ENCODE measurements at places on chromosomes 3 and 15. TPM values are rescaled to one million over a fixed set of nuclear protein-coding genes. Genes with fewer than 3 reads are reported as not detected.

GOLGA6C gene
- polyA plus RNA-seq: not detected

DNA sequence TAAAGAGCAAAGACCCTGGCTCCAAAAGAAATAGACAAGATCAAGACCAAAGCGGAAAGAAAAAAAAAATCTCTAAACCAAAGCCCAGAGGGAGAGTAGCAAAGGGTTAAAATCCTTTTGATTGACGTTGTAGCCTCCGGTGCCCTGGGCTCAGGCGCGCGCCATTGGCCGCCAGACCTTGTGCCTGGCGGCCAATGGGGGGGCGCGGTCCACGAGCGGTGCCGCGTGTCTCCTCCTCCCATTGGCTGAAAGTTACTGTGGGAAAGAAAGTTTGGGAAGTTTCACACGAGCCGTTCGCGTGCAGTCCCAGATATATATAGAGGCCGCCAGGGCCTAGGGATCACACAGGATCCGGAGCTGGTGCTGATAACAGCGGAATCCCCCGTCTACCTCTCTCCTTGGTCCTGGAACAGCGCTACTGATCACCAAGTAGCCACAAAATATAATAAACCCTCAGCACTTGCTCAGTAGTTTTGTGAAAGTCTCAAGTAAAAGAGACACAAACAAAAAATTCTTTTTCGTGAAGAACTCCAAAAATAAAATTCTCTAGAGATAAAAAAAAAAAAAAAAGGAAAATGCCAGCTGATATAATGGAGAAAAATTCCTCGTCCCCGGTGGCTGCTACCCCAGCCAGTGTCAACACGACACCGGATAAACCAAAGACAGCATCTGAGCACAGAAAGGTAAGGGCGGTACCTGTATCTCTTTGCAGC is at the start of gene HES1:
Gene HES1 (plus strand): TSS at position 343 of the 713 bp plus-strand sequence. CDS start 233 bp downstream, at position 576.
- H3K4me1 ChIP-seq: peaks cover 28% of the 10 kb centered on the region
- peak within 1 kb of the TSS; percentile 99 for H3K27ac ChIP-seq
- H3K4me3 ChIP-seq: peak within 1 kb of the TSS; percentile 67

GRCh38 chr3:51673802-51674654 is 3.0 kb downstream of the TEX264 start:
- H3K36me3 ChIP-seq: no peaks in the 10 kb centered on the region
- H3K4me3 ChIP-seq: no peak overlapping the region
- peaks cover 4% of the 10 kb centered on the region for H3K4me1 ChIP-seq
- H3K27ac ChIP-seq: no peak overlapping the region
- no peak for DNase-seq

DNA sequence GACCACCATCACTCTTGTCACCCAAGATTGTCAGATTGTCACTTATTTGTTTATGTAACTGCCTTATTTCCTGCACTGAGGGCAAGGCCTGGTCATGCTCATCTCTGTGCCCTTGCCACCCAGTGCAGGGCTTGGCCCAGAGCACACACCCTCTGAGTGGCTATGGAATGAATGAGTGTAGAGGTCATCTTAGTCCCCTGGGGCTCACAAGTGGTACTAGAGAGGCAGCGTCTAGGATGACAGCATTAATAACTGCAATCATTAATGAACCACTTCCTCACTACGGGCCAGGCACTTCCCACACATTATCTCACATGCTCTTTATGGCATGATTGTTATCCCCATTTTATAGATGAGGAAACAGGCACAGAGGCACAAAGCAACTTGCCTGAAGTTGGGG is 117.0 kb downstream of the SMAD6 start:
- H3K27me3 ChIP-seq: no peaks in the 10 kb centered on the region
- H3K36me3 ChIP-seq: no peaks in the 10 kb centered on the region
- no peak overlapping the region for H3K27ac ChIP-seq
- no peaks in the 10 kb centered on the region for H3K4me1 ChIP-seq
- no peak overlapping the region for H3K4me3 ChIP-seq

GRCh38 chr3:105837143-105837740 is 31.6 kb downstream of the CBLB start:
- no peaks in the 10 kb centered on the region for H3K27me3 ChIP-seq
- H3K27ac ChIP-seq: no peak overlapping the region
- H3K4me3 ChIP-seq: no peak overlapping the region
- H3K4me1 ChIP-seq: peaks cover 8% of the 10 kb centered on the region

All from lung (tissue), 17 donors.